ENCODE measurements at places on chromosomes 2 and 18.

DNA sequence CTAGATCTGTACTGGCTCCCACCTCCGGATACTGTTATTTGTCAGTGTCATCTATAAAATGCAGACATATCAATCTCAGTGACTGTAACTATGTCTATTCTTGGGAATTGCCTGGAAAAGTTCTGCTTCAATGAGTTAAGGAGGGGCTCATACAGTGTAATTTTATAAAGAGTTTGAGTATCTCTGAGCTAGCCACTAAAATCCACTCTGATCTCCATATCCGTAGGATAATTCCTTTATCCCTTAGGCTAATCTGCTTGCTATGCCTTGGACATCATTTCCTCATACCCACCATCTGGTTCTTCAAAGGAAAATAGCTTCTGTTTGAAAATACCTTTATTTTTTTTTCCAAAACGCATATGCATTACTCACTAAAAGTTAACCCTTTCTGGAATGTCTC is 863.2 kb downstream of the SUCLG1 start:
- DNase-seq, result no peak

DNA sequence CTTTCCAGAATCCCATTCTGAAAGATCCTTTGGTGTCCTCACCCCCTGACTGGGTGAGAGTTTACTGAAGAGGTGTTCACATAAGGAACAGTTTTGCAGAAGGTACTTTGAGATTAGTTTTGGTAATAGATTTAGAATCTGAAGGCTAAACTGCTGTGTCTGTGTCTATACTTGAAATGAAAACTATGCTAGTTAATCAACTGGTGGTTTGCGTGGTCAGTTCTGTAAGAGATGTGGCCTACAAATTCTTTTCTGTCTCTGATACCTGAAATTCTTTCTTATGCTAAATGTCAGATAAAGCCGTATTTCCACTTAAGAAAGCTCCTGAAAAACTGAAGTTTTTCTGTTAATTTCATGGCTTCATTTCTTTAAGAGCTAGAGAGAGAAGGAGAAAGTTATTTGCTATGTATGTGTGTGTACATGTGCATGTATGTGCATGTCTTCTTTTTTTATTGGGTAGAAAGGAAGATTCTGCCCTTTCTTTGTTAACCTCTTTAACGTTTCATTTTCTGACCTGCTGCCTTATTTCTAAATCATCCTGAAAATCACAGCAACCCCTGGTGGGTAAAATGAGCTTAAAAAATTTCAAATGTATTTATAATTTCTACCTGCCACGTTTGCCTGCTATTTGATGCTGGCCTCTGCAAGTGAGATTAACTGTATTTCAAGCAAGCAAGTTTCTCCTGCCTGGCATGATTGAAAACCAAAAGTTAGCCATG is 552.0 kb upstream of the NRP2 start:
- no peak for DNase-seq

- peak; percentile 24 for DNase-seq
These were observed 57.1 kb downstream of the RMDN2 start for GRCh38 chr2:37982147-37982582.

DNA sequence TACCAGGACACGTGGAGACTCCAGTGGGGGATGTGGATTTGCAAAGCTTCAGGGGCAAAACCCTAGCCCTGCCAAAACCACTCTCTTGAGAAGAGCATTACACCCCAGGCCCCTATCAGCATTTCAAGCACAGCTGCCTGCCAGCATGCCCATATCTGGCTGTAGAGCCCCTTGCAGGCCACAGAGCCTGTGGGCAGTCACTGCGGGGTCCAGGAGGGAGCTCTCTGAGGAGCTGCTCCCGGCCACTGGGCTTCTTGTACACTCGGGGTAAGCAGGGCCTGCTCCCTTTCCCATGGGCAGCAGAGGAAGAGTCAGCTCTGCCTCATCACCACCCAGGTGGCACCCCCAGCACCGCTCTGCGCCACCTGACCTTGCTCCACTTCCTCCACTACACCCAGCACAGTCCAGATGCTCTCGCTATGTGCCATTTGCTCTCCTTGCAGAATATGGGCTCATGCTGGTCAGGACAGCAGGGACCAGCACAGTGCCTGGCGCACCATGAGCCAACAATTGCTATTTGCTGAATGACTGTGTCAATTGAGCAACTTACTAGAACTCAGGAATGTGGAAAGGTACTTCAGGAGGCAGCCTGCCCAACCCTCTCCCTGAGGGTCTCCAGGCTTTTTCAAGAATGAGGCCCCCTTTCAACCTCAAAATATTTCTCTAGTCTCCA is 7.4 kb downstream of the CHST10 start:
- DNase-seq, result no peak

DNA sequence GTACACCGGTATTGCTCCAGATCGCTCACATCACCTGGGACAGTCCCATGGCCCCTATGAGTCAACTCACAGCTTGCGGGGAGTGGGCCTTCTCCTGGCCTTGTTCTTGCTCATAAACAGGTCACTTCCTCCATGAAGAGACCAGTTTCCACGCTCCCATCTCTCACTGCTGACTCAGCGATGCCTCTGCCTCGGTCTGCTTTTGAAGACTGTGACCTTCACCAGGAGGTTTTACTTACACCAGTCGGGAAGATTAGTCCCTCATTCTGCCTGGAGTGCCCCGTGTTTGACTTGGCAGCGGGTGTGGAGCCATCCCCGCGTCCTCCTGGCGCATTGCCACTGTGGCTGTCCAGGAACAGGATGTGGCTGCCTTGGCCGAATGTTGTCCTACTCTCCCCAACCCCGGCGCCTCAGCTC is 159.8 kb downstream of the RHBDD1 start:
- DNase-seq, result no peak

GRCh38 chr2:218047536-218048225 is 21.4 kb upstream of the RUFY4 start:
- DNase-seq, result no peak

DNA sequence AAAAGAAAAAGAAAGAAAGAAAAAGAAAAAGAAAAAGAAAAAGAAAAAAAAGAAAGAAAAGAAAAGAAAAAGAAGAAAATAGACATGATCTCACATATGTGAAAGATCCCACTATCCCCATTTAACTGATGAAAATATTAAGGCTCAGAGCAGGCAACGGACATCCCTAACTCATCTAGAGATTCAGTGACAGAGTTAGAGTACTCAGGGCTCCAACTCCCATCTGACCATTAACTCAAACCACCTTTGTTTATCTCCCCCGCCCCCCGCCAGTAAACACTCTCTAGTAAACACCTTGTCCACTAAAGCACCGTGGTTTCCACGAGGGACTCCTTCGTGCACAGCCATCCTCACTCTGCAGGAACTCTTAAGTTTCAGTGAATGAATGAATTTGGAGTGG is 142.9 kb downstream of the TGIF1 start:
- DNase-seq, result no peak

DNA sequence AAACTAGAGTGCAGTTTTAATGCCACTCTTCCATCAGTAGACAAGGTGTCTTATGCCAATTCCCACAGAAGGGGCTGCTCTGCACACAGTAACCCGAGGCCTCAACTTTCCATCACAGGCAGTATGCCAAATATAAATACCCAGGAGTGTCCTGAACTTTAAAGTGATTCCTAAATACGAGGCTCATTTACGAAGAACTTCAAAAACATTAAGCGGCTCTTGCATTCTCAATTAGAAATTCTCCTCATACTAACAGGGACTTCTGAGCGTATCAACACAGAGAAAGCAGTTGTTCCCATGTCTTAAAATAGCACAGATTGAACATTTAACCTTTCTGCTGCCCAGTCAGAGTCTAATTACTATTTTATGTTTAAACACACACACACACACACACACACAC is 638.6 kb downstream of the ERBB4 start:
- no peak for DNase-seq

- DNase-seq, result no peak
These were observed 24.3 kb upstream of the UGP2 start for GRCh38 chr2:63817382-63817781.

- no peak for DNase-seq
These were observed 63.4 kb downstream of the EMX1 start for GRCh38 chr2:72980535-72981217.

DNA sequence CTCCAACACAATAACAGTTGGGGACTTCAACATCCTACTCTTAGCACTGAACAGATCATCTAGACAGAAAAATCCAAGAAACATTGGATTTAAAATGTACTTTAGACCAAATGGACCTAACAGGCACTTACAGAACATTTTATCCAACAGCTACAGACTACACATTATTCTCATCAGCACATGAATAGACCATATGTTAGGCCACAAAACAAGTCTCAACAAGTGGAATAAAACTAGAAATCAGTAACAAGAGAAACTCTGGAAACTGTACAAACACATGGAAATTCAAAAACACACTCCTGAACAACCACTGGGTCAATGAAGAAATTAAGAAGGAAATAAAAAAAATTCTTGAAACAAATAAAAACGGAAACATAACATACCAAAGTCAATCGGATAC is 117.5 kb downstream of the ACVR1 start:
- no peak for DNase-seq

GRCh38 chr2:46299365-46300263 is 2.4 kb downstream of the EPAS1 start:
- DNase-seq, result no peak

- DNase-seq, result no peak
These were observed 60.3 kb upstream of the IGFBP2 start for GRCh38 chr2:216572582-216573578.

GRCh38 chr2:48691935-48692691 is 63.4 kb downstream of the LHCGR start:
- no peak for DNase-seq

DNA sequence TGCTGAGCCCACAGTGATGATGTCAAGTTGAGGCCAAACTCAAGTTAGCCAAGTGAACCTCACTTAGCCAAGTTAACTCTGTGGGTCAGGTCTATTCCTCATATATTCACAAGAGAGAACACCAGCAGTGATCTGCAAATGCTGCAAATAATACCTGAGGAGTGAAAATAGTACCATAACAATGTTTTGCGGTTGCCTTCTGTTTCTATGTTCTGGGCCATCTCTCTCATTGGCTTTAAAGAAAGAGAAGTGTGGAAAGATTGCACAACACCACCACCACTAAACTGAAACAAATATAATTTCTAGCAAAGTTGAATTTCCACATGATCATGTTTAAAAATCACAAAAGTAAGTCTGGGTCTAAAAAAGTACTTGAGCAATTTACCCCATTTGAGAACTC is 211.1 kb upstream of the GALNT5 start:
- DNase-seq, result no peak

DNA sequence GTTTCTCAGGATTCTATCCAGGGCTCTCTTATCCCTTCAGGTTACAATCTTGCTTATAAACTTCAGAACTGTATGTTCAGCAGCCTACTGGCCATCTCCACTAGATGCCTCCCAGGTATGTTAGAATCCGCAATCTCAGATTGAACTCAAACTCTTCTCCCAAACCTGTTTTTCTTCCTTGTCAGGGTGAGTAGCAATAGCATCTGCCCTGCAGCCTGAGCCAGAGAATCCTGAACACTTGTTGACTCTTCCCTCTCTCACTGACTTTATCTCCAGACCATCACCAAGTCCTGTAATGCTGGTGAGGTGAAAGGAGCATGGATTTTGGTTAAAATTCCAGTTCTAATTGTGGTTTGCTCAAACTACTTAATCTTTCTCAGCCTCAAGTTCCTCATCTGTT is 82.6 kb upstream of the ALPP start:
- DNase-seq, result no peak

- DNase-seq, result no peak
These were observed 50.4 kb upstream of the PPM1B start for GRCh38 chr2:44118257-44118656.

DNA sequence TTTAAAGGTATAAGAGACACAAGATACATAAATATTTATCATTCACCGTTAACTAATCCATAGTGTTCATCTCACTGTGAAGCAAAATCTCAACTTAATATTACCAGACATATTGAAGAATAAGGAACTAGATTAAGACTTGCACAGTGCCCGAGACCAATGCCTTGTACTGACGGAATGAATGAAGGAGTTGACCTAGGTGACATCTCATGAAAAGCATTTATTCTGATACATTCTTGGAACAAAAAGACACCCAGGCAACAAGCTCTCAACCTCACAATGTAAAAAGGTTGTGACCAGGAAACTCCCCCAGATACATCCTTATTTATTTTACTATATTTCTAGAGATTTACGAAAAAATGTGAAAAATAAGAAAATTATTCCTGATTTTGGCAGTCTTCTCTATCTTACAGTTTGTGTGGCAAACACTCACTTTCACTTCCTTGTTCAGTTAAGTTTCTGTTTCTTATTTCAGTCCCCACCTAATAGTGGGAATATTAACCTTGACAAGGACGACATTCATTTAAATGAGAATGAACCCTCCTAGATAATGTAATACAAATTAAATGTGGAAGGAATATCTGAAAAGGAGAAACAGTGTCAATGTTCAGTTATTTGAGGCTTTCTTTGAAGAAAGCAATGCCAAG is 28.4 kb downstream of the M1AP start:
- no peak for DNase-seq

- DNase-seq, result no peak
These were observed 521.7 kb upstream of the SPHKAP start for GRCh38 chr2:228703152-228703551.

GRCh38 chr2:10390369-10390801 is 57.7 kb downstream of the ODC1 start:
- DNase-seq, result no peak

DNA sequence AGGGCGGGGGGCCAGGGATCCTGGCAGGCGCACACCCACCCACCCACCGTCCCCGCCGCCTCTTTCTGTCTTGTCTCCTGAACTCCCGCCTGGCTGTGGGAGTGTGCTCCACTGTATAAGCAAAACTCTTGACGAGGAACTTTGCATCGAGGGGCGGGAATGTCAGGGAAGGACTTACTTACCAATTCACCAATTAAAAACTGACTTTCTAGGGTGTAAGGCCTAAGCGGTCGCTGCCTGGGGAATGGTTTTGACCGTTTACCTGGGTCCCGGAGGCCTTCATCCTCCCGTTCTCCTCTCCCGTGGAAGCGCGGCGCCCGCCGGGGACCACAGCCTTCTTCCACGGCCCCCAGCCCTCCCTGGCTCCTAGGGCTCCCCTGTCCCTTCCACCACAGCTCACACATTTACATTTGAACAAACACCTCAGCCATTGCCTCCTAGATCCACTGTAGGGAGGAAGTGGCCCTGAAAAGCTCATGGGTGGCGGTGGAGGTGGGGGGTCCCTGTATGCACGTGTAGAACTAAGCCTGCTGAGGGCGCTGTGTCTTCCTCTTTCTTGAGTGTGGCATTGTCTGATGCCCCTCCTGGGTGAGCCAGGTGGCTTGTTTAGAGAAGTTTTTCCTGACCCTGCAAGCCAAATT is 8.9 kb downstream of the ASIC4 start:
- DNase-seq, result no peak

DNA sequence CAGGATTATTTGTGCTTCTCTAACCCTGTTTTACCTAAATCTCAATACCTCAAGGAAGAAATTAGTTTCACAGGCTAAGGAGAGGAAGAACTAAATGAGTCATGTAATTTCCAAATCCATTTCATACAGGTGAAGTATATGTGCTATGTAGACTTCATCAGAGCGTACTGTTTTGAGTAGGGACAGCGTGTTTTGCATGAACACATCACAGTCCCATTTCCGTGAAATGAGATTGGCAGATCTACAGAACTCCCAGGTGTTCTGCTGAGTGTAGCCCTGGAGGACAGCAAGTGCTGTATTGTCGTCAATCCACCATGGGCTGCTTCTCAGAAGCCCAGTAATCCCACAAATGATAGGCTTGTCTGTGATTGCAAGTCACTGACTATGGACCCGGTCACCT is 97.7 kb downstream of the XRCC5 start:
- no peak for DNase-seq

Measured in activated T-helper 1 cell treated with anti-CD3 and anti-CD28 coated beads, Interleukin-2, amount 50 U/mL, for 16 hours (primary cell).